ENCODE measurements at places on chromosomes 13 and 19.

DNA sequence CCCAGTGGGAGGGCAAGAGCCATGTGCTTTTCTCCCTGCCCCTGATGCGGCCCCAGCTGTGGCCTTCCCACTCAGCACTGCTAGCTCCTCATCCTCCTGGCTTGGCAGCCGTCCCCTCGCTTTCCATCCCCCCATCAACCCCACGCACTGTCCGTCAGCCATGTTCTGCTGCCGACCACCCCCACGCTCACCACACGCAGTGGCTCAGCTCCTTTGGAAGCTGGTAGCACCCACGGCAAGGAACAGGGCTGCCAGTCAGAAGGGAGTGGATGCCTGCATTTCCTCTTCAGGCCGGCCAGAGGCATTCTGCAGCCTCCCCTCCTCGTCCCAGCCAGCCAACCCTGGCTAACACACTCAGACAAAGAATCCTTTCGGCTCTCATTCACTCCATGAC, 6.3 kb downstream of the CALM3 start:
- DNase-seq, result no peak

GRCh38 chr13:73225990-73226389, 167.2 kb downstream of the KLF5 start:
- no peak for DNase-seq

DNA sequence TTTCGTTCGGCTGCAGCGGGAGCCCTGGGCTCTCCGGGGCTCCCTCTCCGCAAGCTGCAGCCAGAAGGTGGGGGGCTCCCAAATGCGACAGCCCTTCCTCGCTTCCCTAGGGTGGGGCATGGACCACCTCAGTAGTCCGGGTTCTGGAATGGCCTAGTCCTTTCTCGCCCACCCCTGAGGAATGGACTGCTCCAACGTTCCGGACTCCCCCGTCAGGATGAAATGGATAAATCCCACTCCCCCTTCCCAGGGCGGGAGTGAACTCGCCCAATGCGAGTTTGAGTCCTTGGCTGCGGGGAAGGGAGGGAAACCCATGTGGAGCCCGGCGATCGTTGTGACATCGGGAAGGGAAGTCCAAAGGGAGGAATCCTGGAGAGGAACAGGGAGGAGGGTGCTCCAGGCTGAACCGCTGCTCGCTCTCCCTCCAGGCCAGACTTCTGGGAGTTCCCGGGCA, 5.5 kb downstream of the HRC start:
- peak; percentile 88 for DNase-seq

DNA sequence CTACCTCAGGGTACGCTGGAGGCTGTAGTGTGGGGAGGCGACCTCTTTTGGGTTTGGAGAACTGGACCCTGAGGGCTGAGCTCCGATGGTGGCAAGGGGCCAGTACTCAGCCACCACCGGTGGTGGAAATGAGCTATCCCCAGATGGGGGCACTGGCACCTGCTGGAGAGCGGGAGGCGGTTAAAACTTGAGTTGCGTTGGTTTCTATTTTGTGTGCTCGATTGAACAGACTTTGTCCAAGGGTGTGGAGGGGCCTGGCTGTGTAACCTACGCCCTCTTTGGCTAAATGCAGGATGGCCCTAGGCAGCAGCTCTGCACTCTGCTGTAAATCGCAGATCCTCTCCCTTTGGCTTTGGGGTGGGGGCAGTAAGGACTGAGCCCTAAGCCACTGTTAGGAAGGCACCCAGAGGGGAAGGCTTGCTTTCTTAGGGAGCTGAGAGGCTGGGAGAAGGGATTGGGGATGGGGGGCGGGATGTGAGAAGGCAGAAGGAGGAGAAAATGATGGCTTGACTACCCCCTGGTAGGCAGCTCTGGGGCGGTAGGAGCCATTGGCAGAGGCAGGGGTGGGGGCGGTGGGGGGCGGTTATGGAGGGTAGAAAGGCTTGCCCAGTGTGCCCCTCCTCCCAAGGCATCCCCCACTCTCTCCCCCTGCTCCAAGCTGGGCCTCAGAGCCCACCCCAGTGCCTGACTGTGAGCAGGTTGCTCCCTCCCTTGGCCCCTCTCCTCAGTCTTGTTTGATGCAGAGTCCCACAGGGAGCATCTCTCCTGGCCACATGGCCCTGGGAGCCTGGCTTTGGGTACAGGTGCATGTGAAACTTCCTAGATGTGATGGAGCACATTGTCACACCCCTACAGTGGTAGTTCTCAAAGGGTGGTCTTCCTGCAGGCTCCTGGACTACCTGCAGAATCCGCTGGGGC, 5.0 kb downstream of the VSTM2B start:
- no peak for DNase-seq

DNA sequence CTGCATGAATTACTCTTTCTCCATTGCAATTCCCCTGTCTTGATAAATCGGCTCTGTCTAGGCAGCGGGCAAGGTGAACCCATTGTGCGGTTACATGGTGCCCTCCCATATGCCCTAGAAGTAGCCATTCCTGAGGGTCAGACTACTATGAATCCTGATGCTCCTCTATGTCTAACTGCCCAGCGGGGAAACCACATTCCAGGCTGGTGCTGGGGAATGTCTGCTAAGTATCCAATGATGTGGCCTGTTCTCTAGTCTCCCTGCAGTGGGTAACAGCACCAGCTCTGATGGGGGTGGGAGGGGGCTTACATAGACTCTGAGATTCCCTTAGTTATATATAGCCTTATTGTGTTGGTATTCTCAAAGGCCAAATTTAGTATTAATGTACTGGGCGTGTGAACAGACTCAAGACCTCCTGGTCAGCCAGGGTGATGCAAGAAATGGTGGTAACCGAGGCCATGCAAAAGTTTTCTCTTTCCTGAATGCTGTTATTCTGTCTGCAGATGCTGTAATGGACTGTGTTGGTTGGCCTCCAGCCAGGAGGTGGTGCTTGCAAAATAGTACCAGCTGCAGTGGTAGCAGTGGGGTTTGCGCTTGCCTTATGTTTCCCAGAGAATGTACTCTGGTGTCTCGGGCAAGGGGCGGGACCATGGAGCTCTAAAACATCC, 564.8 kb upstream of the SLITRK1 start:
- no peak for DNase-seq

DNA sequence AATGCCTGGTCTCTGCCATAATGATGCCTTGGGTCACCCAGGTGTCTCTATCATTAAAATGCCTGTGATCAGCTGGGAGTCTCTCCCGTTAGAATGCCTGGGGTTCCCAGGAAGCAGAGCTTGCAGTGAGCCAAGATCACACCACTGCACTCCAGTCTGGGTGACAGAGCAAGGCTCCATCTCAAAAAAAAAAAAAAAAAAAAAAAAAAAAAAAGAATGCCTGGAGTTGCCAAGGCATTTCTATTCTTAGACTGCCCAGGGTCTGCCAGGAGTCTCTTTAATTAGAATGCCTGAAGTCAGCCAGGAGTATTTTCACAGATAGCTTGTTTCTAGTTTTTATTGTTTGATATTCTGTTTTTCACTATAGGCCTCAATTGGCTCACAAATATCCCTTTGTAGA, 1552.5 kb downstream of the UQCRFS1 start:
- DNase-seq, result no peak

GRCh38 chr13:111895896-111896821, 170.8 kb upstream of the SOX1 start:
- DNase-seq, result no peak

- peak; percentile 63 for DNase-seq
Observed at GRCh38 chr19:3821857-3822364, 35.7 kb upstream of the MATK start.

DNA sequence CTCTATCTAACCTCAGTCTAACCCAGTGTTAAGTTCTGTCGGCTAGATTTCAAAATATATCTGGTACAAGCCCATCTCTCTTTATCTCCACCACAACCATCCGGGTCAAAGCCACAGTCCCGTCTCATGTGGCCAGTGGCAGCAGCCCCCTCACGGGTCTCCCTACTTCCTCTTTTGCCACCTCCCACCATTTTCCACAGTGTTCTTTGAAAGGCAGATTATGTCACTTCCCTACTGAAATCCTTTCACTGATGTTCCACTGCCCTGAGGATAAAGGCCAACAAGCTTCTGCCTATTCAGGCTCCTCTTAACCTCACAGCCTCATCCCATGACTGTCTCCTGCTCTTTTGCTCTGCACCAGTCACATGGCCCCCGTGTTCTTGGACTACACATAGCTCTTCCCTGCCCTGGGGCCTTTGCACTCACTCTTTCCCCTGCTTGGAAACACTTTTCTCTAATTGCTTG, 117.2 kb downstream of the UBL3 start:
- DNase-seq, result no peak

GRCh38 chr13:73708393-73708985, 425.7 kb downstream of the KLF12 start:
- DNase-seq, result peak; percentile 92

DNA sequence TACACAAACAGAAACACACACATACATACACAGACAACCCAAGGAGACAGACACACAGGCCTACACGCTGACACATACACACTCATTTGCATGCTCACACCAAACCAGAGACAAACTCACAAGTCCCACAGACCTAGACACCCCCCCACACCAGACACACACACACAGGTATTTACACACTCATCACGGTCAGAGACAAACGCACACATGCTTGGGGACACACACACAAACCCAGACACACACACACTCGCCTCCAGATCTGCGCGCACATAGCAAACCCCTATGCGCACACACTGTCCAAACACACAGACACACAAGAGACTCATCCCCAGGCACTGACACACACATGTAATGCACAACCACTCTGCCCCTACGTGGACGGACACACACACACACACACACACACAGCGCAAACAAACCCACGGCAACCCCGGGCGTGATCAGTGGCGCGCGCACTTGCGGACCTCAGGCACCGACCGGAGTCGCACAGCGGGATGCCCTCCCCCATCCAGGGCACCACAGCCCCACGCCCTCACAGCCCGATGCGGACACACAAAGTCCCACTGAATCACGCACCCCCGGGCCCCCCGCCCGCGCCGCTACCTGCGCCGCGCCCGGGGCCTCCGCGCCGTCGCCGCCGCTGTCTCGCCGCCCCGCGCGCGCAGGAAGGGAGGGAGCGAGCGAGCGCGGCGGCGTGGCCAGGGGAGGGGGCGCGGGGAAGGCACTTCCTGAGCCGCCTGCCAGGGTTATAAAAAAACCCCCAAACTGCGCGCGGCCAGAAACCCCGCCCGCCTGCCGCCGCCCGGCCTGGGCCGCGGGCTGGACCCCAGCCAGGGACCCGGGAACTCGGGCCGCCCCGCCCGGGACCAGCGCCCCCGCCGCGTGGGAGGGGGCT, at the start of gene ADAMTS10:
TSS of gene ADAMTS10 (minus strand) at position 675 of the 895 bp plus-strand sequence. CDS start 5,005 bp downstream, outside the sequence.
- DNase-seq, result no peak

- DNase-seq, result peak; percentile 29
Observed at GRCh38 chr13:58500938-58501337, 869.4 kb downstream of the PCDH17 start.

GRCh38 chr13:20583803-20584293, 16.9 kb downstream of the IFT88 start:
- DNase-seq, result no peak

- DNase-seq, result no peak
Observed at GRCh38 chr19:44303976-44304568, 753 bp downstream of the ZNF235 start.

DNA sequence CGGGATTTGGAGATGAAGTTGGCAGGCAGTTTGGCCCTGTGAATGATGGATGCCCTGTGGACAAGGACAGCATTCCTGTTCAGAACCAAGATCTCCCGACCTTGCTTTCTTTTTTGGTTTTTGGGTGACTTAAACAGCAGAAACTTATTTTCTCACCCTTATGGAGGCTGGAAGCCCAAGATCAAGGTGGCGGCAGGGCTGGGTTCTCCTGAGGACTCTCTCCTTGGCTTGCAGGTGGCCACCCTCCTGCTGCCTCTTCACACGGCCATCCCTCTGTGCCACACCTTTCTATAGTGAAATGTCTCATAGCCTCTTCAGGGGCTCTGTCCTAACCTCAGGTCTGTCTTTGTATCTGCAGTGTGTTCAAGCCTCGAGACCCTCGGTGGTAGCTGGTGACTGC, 14.0 kb downstream of the ZNF333 start:
- DNase-seq, result no peak

- DNase-seq, result no peak
Observed at GRCh38 chr13:40313269-40314200, 352.9 kb downstream of the FOXO1 start.

- DNase-seq, result no peak
Observed at GRCh38 chr13:29411481-29411880, 184.0 kb downstream of the SLC7A1 start.

DNA sequence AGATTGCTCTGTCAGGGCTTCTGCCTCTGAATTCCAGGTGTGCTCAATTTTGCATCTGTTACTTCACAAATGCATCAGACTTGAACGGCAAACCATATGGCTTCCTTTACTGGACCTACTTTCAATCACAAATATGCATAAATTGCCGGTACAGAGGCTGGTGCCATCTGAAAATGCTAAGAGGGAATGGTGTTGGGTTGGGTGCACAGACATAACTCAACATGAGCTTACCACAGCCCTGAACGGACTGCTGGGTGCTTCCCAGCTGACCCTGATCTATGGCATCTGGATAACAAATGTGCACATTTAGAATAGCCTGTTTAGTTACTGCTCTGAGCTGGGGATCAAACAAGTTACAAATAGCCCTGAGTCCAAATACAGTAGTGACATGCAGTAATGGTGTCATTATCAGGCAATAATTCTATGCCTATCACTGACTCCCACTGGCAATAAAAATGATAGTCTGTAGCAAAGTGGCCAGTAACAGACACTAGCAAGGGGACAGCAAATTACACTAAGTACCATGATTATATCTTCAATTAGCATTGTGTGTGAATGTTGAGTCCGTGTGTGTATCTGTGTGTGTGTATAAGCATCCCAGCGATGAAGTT, 927.3 kb downstream of the DIAPH3 start:
- DNase-seq, result no peak

- DNase-seq, result peak; percentile 26
Observed at GRCh38 chr13:99015606-99016490, 38.0 kb upstream of the DOCK9 start.

DNA sequence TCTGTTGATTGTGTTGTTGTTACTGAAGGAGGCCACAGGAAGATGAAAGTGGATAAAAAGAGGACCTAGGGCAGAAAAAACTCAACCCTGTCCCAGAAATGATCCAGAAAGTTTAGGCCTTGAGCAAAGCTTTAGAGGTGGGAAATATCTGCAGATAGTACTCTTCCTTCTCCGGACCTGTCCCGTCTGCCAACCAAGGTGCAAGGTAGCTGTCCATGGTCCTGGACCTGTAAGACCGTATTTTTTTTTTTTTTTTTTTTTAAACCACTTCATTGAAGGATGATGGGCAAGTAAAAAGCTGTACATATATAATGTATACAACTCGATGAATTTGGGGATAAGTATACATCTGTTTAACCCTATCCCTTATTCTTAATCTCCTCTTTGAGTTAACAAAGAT, 225.9 kb downstream of the OLFM4 start:
- no peak for DNase-seq

GRCh38 chr13:112986946-112987681, 18.1 kb downstream of the MCF2L start:
- DNase-seq, result no peak

Measured in NCI-H1417 (cell line).